KG1 (cell line): ENCODE measurements at places on chromosomes 5 and 9.

GRCh38 chr5:152142840-152143469 is 218.3 kb upstream of the GLRA1 start:
- peak; percentile 5 for DNase-seq

DNA sequence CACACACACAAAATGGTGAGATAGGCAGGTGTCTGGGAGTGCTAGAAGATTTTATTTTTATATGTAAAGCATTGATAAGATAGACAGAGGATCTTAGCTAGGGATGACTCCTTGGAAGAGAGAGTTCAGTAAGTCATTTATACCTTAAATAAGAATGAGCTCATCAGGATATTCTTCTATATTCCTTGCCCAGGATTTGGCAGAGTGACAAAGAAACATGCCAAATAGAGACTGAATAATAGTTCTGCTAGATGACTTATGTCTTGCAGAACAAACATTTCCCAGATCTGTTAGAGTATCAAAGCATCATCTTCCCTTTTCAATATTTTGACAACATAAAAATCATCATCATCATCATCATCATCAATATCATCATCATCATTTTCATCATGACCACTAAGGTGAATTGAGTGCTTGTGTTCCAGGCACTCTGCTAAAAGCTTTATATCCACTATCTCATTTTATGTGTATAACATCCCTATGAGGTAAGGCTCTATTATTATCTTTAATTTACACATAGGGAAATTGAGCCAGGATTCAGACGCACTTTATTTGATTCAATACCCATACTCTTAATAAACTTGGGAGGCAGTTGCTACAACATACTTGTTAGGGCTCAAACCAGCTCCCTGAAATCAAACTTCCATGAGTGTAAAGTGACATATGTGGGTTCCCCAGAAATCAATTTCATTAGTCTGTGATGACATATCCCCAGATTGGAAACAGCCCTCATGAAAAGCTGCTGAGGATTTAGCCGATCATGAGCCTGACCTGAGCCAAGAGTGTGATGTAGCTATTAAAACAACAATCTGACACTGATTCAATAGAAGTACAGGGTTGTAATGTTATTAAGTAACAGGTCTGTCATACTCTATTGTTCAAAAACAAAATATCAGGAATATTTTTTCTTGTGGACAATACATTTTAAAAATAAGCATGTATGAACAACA is 176.3 kb upstream of the SEMA6A start:
- no peak for DNase-seq

- no peak for DNase-seq
Observed at GRCh38 chr9:134340475-134341160, 14.4 kb downstream of the RXRA start.

GRCh38 chr5:57445006-57445704 is 37.5 kb downstream of the ACTBL2 start:
- no peak for DNase-seq

DNA sequence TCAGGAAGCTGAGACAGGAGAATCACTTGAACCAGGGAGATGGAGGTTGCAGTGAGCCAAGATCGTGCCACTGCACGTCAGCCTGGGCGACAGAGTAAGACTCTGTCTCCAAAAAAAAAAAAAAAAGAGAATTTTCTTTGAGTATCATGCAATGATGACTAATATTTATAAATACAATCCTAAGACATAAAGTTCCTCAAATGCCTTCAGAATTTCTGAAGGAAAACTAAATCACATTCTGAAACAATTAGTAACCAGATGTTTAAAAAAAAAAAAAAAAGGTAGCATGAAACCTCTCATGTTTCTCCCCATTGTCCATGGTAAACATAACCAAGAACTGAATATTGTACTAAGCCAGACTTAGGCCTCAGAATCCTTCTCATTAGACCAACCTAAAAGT is 23.1 kb downstream of the MLLT3 start:
- no peak for DNase-seq

DNA sequence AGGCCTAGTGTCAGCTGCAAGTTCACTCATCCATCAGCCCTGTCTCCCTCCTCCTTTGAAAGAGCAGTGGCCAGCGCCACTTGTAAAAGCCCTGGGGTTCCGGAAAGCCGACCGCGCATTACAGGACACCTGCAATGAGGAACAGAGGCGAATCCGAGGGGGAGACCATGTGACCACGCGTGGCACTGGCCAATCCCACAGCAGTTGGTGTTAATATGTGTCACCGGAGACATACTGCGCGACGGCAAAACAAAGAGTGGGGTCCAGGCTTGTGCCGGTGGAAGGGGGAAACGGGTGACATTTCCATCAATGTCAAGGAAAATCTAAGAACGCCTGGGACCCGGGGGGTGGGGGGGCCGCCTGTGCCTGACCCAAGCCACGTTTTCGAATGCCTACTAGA is 480.8 kb downstream of the SPATA31A7 start:
- no peak for DNase-seq

GRCh38 chr5:125160787-125161502 is 414.5 kb upstream of the ZNF608 start:
- DNase-seq = no peak

- no peak for DNase-seq
Observed at GRCh38 chr5:90810211-90810610, 251.6 kb downstream of the ADGRV1 start.

DNA sequence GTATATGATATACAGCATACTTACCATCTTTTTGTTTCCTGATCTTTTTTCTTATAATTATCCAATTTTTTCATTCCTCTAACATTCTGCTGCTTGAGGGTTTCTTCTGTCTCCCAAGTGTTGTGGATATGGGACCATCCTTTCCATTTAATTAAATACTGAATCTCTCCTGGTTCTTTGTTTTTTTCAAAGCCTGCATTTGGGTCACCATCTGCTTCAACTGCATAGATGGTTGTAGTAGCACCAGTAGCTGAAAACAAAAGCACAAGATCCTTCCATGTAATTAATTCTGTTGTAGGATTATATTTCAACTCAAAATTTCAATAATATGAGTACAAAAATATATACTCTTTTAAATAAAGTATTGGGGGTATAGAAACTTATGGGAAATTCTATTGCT is 29.4 kb downstream of the CHD1 start:
- no peak for DNase-seq

- no peak for DNase-seq
Observed at GRCh38 chr5:179287631-179288030, 57.6 kb downstream of the ADAMTS2 start.

- DNase-seq = no peak
Observed at GRCh38 chr5:420632-421286, 22.2 kb upstream of the EXOC3 start.

DNA sequence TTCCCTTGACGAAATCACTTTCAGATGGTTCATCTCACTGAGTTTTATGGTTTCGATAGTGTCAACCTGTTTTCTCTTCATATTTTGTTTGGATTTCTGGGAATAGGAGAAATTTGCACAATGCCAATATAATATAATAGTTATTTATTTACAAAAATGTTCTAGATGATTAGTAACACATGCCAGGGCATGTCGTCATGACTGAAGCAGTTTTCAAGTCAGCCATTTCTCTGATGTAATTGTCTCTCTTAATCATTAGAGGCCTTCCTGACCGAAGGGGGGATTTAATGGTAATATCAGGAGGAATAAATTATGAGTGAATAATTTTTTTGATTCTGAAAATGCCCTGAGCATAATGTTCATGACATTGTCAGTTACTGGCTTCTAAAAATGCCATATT is 246.5 kb upstream of the ATP10B start:
- DNase-seq = no peak

DNA sequence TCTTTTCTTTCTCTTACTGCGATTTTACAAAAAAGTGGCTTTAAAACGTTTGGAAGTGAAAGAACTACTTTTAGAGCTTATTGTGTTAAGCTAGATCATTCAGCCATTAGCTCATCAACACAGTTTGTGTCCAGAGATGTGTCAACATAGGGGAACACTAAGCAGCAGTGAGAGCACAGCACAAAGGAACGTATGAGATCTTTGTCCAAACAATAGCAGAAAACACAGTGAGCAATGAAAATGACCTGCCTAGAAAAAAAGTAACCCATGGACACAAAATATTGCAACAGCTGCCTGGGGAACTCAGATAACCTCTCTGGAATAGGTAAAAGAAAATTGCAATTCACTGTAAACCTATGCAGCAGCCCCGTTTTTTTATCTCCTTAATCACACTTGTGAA is 372.5 kb downstream of the ARHGEF28 start:
- no peak for DNase-seq

GRCh38 chr5:75142566-75143136 is 90.3 kb upstream of the GCNT4 start:
- DNase-seq = no peak

DNA sequence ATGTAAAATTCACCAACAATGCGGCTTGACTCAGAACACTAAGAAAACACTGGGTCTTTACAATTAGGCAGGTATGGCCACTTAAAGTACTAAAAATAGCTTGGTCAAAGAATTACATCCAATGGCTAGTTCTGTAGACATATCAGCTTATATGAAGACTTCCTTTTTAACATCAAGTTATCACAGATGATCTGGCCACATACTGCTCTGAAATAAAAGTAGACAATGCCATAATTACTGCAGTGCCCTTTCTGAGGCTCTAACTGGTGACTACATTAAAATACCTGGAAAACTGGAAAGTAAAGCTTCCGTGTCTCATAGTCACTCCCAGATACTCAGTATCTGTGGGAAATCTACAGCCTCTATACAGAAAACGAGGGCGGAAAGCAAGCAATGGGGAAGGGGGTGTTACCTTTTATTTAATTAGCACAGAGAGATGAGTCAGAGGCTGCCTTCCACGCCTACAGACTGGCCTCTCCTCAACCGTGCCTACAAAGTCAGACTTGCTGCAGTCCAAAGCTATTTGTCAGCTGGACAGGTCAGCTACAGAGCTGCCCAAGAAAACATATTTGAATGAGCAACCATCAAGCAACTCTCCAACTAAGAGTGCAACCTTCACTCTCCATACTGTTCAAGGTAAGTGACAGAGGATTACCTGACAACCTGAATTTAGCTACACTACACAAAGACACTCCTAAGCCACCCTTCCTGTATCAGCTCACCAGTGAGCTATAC is 8.7 kb downstream of the SERINC5 start:
- no peak for DNase-seq

- DNase-seq = no peak
Observed at GRCh38 chr5:146574713-146575112, 58.7 kb upstream of the GPR151 start.

DNA sequence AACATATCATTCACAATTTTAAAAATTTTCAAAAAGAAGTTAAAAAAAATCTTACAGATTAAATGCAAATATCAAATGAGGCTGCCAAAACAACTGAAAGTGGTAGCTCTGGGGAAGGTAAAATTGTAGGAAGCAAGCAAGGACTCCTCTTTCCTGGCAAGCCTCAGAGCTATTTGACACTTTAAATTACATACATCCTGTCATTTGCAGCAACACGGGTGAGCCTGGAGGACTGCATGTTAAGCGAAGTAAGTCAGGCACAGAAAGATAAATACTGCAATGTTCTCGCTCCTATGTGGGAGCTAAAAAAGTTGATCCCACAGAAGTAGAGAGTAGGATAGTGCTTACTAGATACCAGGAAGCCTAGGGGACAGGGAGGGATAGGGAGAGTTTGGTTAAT is 58.0 kb downstream of the LPAR1 start:
- no peak for DNase-seq

DNA sequence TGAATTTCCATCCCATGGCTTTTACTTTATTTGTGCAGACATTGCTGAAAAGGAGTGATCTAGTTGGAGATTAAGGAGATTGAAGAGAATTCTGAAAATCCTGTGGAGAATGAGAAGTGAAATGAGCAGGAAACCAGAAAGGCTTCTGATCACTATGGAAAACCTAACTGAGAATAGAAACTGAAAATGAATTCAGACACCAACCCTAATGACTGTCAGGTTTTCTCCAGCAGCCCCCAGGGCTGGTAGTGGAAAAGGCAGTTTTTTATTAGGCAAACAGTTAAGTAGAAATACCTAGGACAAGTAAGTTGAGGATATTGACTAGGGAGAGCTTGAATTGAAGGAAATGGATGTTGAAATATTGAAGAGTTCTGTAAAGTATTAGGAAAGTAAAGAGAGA is 14.7 kb upstream of the ARRDC3 start:
- no peak for DNase-seq

DNA sequence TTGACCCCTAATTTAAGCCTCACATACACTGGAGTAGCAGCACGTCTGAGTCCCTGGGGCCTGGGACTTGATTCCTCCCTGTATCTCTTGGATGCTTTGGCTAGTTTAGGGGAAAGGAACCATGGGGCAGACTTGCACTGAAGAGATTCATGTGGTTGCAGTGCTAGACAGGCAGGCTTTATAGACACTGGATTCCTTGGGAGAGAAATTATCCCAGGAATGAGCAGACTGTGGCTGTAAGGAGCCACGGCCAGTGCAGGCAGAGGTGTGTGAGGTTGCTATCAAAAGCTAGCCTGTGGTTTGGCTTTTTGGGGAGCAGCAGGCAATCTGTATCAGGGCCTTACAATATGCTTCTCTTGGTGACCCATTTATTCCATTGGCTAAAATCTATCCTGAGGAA is 20.5 kb upstream of the PITX1 start:
- DNase-seq = no peak

GRCh38 chr9:30913331-30913730 is 1471.1 kb upstream of the ACO1 start:
- DNase-seq = no peak

DNA sequence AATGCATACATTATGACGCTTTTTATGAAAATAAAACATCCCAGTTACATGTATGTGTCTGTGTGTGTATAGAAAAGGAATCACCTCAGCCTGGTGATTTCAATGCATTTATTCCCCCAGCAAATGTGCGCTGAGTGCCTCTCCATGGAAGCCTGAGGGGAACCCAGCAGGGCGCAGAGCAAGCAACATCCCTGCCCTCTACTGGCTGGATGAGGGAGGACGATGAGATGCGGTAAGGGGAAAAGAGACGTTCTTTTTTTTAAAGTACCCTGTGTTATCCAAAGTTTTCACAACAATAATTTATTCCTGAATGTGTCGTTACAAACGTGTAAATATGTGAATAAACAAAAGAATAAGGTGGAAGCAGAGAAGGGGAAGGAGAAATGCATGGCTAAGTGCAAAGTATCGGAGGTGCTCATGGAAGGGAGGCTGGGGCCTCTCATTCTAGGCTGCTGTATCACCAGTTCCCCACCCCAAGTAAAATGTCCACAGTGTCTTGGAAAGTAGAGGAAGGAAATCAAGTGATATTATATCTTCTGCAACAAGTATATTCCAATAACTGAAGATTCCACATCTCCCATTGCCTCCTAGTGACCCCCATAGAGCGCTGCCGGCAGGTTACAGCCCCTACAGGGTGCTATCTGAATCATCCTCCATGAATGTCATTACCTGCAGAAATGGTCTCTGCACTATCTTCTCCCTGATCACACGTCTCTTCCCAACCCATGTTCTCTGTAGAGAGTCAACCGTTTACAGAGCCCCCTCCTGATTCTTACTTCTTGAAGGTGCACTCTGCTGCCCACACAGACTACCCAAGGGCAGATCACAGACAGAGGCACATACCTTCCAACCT is 13.0 kb upstream of the ABLIM3 start:
- no peak for DNase-seq

- DNase-seq = no peak
Observed at GRCh38 chr5:87151547-87151946, 116.1 kb upstream of the RASA1 start.
